ENCODE measurements at places on chromosomes 7 and 10. TPM values are rescaled to one million over a fixed set of nuclear protein-coding genes. Genes with fewer than 3 reads are reported as not detected.

The HOXA2 gene
- not detected for total RNA-seq

The CRYGN gene
- not detected for total RNA-seq

DNA sequence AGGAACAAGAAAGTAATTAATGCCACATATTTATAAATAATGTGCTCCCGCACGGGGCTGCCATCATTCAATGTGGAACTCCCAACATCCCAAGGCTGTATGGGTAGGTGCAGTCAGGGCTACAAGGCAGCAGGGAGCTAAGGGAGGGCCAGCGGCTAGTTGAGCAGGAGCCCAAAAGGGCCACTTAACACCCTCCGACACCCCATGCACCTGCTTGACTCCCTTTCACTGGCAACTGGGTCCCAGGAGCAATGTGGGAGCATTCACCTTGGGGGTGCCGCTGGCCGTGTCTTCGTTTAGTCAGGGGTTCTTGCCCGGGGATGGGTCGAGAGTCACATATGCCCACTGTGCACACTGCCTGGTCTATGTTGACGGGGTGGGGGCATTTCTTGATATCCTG lies 27.9 kb downstream of the SCART1 start:
- peak overlapping the region; percentile 39 for H3K27ac ChIP-seq
- no peak overlapping the region for H3K4me3 ChIP-seq
- no peak for DNase-seq
- peaks cover 2% of the 10 kb centered on the region for H3K36me3 ChIP-seq
- no peaks in the 10 kb centered on the region for H3K27me3 ChIP-seq

GRCh38 chr10:32065856-32066255 lies 9.6 kb upstream of the KIF5B start:
- H3K4me3 ChIP-seq: no peak overlapping the region
- H3K27me3 ChIP-seq: no peaks in the 10 kb centered on the region
- no peak for DNase-seq

- no peak for DNase-seq
- no peak overlapping the region for H3K27ac ChIP-seq
- H3K4me1 ChIP-seq: no peaks in the 10 kb centered on the region
- no peaks in the 10 kb centered on the region for H3K36me3 ChIP-seq
- no peaks in the 10 kb centered on the region for H3K27me3 ChIP-seq
Measured at GRCh38 chr7:46881507-46882127, 700.3 kb downstream of the TNS3 start.

The IL2RA gene
- total RNA-seq: 51.7 TPM

DNA sequence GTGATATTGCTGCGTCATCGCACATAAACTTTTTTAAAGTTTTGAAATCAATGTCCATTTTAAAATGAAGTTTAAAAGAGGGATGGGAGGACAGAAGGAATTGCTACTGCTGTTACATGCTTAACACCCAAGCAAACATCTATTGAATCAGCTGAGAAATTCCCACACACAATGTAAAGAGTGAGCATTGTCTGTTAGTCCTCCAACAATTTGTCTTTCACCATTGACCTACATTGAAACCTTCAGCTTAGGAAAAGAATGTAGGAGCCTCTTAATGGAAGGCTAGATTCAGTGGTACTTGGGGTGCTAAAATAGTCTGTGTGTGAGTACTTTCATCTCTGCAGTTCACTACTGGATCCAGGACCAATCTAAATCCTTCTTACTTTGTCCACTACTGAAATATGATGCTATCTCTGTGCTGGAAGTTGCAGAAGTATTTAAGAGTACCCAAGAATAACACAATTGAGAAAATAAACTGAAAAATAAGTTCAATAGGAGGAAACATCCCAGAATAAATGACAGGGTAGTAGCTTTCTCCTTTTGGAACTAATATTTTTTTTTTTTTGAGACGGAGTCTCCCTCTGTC lies 23.8 kb upstream of the FBXW4 start:
- no peak overlapping the region for H3K4me3 ChIP-seq
- H3K27ac ChIP-seq: no peak overlapping the region
- no peaks in the 10 kb centered on the region for H3K36me3 ChIP-seq
- peaks cover 24% of the 10 kb centered on the region for H3K27me3 ChIP-seq
- H3K4me1 ChIP-seq: peaks cover 10% of the 10 kb centered on the region
